ENCODE measurements at places on chromosomes 6 and 20. TPM values are rescaled to one million over a fixed set of nuclear protein-coding genes. Genes with fewer than 3 reads are reported as not detected.

DNA sequence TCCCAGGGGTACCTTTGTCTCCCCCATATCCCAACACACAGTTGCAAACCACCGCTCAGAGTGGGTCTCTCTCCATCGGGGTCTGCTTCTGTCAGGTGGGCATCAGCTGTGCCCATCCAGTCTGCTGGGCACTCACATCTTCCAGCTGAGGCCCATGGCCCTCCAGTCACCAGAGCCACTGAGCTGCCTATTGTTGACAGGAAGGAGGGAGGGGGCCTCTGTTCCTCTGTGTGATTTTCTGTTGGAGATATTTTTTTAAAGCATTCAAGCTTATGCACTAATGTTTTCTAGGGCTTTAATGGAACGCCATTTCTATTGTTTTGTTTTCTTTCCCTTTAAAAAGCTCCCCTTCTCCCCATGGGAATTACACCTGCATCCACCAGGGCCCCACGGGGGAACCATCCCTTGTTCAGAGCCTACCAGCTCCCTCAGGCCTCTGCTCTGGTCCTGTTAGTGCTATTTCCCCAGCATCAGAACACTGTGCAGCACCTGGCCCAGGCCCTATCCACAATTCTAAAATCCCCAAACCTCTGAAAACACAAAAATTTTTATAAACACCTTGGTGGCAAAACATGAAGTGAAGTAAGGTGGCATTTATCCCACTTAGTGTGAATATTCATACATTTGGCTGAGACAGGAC lies 326.2 kb downstream of the CD83 start:
- DNase-seq: no peak

DNA sequence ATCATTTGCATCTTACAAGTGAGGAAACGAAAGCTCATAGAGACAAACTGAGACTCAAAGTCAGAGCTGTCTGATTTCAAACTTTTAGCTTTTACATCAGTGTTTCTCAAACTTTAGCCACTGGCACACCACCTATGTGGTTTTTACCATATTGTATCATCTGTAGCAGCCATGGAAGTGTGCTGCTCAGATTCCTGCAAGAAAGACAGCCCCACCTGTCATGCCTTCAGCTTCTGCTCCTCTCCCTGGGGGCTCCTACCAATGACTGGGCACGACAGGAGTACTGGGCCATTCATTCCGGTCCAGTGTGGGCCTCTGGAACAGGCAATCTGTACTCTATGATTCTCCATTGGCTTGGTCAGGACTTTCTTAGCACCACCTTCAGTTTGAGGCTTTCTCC lies 87.0 kb downstream of the BCAS1 start:
- no peak for DNase-seq

GRCh38 chr6:68211242-68211795 lies 423.8 kb upstream of the ADGRB3 start:
- DNase-seq: no peak

The BANF2 gene
- not detected for polyA plus RNA-seq

GRCh38 chr20:18259730-18260129 lies 28.6 kb upstream of the ZNF133 start:
- no peak for DNase-seq

The MMS22L gene
- 10.4 TPM for polyA plus RNA-seq

DNA sequence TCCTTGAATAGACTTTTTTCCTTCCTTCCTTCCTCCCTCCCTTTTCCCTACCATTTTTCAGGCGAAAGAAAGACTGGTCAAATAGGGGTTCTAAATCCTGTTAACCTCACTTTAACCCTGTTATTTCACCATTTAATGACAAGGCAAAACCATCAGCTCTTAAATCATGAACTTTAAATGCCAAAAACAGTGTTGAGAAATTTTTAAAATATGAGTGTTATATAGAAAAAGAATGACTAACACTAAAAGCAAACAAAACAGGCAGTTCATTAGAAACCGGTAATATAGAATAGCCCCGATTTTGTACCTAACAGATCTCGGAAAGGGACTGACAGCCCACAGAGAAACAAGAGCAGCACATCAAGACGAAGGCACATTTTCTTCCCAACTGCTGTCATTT lies 57.4 kb upstream of the CEP85L start:
- no peak for DNase-seq

DNA sequence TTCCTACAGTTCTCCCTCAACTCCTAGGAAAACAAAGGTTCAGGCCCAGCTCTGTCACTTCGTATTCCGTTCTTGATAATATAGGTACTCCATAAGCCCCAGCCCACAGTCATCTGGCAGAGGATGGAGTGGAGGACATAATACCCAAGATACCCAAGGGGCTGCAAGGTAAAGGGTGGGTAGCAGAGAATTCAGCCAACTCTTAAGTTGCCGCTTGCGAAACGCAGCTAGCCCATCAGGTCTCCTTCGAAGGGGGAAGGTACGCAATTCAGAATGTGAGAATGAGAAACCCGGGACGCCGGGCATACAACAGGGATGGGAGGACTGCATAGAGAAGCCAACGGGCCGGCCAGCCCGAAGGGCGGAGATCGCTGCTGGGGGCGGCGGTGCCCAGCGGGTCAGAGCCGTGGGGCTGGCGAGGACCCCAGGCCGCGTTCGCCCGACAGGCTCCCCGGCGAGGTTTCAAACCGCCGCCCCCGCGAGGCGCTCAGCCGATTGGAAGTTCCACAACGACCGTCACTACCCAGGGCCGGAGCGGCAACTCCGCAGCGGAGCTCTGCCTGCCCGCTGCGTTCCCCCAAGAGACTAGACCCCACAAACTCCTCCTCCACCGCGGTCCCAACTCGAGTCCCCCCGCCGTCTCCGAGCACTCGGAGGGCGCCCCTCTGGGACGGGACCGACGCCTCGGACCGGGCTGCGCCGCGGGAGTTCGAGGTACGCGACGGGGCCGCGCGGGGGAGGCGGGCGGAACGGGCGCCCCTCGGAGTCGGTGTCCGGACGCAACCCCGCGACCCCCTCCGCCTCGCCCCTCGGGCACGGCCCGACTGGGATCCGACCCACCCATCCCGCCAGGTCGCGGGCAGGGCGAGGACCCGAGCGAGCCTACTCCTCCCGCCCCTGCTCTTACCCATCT lies 911 bp downstream of the CDK19 start:
- peak; percentile 36 for DNase-seq

DNA sequence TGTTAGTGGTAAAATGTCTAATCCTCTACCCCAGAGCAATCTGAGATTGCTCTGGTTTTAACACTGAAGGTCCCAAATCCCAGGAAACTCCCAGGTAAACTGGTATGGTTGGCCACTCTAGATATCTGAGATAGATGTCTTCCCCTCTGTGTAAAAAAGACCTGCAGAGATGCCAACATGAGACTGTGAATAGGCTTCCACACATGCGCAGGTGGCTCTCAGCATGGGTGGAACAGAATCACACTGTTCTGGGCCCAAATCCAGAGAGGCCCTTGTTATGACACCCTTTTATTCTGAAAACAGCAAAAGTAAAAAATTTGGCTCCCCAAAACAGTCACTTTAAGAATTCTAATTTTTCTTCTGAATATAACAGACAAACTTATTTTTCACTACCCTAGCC lies 88.7 kb upstream of the BMP5 start:
- DNase-seq: no peak

DNA sequence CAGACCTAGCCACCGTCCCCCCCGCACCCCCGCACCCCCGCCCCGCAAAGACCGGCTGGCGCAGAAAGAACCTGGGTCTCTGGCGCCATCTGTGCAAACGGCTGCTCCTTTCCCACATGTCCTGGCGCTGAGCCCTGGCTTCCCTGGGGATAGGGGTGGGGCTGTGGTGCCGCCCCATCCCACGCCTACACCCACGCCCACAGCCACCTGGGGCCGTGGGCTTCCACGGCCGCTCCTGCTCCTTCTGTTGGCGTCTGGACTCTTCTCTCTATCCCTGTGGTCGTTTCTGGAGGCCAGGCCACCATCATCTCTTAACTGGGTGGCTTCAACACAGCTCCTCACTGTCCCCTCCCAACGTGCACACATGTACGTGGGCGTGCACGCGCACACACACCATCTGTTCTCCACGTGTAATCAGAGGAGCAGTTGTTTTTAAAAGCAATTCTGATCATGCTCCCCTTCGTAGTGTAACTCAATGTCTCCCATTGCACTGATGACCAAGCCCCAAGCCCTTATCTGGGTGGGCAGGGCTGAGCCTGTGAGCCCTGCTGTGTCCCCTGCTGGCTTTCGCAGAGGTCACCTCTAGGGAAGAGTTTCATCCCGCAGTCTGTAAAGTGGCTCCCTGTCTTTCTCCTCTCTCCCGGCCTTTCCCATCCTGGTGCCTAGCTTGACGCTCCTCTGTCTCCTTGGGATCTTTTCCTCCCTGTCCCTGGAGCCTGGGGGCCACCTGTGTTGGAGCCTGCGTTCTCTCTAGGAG lies 31.9 kb upstream of the FAM83D start:
- peak; percentile 21 for DNase-seq

GRCh38 chr6:124330197-124330596 lies 526.5 kb downstream of the NKAIN2 start:
- DNase-seq: no peak

DNA sequence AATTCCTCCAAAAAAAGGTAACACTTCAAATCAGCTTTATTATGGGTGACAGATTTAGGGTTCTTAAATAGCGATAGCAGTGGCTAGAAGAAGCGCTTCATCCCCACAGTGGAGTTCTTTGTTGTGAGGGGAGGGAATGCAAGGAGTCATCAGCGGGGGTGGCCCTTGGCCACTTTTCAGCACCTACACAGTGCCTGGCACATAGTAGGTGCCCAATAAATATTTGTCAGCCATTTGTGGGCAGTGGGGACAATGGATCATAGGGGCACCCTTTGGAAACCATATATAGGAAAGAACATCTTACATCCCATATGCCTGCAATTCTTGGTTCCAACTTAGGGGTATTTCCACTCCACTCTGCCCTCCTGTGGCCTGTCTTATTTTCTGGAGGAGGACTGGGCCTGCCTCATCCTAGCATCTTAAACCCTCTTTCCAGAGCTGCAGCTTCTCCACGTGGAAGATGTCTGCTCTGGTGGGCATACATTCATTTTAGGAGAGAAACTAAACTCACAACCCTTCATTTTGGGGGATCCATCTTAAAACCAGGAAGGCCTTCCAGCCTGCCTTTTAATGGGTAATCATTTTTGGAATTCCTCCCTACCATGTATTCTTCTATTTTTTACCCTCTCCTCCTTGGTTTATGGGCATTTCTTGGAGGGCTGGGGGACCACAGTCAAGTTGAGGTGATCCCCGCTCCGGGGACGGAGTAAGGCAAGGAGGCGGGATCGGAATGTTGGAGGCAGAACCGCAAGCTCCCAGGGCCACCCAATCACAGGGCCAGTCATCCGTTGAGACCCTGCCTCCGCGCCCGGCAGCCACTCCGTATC lies 2.6 kb upstream of the GPSM3 start:
- DNase-seq: peak; percentile 66

DNA sequence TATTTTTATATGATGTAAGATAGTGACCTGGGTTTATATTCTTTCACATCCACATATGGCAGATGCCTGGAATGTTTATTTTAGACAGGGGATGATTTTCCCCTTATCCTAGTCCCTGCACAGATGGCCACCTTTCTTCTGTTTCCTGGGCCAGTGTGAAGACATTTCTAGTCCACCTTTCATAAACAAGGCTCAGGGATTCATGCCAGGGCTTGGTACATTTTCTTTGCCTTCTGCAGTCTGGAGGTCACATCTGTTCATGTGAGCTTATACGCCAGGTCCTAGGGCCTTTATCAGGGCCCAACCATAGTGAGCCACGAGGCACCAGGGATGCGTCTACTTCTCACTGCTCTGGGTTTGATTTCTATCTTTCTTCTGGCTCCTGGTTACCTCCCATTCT lies 38.0 kb upstream of the ERVFRD-1 start:
- no peak for DNase-seq

GRCh38 chr6:21468461-21468860 lies 125.1 kb upstream of the SOX4 start:
- DNase-seq: no peak

The NFKBIE gene
- 5.6 TPM for polyA plus RNA-seq

DNA sequence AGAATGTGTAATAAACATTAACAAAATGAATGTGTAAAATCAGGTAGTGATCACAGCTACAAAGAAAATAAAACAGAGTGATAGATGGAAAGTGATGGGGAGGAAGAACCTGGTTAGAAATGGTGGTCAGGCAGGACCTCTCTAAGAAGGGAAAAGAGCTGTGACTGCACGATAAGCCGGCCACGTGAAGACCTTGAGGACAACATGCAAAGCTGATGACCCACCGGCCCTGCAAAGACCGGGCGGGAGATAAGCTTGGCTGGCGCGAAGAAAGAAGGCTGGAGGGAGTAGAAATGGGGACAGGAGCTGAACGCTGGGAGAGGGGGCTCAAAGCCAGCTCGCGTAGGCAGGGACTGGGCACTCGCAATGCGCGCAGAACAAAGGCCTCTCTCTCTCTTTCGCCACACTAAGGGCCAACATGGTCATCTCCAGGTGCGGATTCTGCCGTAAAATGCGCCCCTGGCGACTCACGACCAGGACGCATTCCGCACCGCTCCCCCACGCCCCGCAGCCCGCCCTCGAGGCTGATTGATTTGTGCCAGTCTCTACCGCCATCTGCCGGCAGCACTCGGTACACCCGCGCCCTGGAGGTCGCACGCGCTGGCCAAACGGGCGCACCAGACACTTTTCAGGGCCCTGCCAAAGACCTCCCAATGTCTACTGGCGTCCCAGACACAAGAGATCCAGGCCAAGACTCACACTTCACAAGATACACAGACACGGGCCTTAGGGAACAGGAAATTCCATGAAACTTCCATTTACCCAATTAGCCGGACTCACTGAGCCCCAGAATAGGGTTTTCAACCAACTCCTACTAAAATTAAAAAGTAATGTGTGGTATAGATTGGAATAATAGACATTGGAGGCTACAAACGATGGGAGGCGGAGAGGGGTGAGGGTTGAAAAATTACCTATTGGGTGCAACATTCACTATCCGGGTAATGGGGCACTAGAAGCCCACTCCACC lies 9.4 kb downstream of the DEFB132 start:
- DNase-seq: peak; percentile 91

The LKAAEAR1 gene
- polyA plus RNA-seq: 0.60 TPM

DNA sequence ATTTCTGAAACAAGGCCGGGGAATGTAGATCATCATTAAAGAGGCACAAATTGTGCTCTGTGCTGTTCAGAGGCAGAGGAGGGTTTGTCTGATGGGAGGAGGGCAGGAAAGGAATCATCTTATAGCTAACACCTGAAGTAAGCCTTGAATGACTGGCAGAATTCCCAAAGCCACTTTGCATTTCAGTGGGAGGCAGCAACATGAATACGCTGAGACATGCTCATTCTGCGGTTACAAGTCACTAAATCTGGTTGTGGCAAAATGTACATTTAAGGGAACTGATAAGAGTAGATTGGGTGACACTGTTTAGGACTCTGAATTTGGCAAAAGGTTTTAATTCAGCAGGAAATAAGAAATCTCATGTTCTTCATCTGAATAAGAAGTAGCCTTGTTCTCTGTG lies 4.4 kb upstream of the COL19A1 start:
- DNase-seq: no peak
